Activated CD4-positive, alpha-beta T cell treated with anti-CD3 and anti-CD28 coated beads, Interleukin-10, Interleukin-2, amounts not matched to agents 100 ng/mL and 50 ng/mL, durations not matched to agents 16 hours and 8 hours (primary cell): ENCODE measurements at places on chromosomes 1 and 21.

GRCh38 chr21:34743285-34743684 is 74.5 kb downstream of the CLIC6 start:
- DNase-seq = no peak

- no peak for DNase-seq
Measured at GRCh38 chr1:67916140-67916886, 83.0 kb upstream of the GNG12 start.

DNA sequence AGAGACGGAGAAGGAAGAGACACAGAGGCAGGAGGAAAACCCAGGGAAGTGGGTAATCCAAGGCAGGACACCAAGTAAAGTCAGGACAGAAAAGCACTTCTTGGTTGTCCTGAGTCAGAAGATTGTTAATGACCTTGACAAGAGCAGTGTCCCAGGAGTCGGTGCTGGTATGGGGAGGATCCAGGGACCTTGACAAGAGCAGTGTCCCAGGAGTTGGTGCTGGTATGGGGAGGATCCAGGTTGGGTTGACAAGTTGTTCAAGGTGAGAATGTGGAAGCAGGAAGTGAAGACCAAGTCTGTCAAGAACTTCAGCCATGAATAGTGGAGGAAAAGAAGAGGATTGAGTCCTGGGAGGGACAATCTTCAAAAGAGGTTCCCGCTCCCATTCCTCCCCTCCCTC is 31.9 kb downstream of the ZBTB18 start:
- no peak for DNase-seq

DNA sequence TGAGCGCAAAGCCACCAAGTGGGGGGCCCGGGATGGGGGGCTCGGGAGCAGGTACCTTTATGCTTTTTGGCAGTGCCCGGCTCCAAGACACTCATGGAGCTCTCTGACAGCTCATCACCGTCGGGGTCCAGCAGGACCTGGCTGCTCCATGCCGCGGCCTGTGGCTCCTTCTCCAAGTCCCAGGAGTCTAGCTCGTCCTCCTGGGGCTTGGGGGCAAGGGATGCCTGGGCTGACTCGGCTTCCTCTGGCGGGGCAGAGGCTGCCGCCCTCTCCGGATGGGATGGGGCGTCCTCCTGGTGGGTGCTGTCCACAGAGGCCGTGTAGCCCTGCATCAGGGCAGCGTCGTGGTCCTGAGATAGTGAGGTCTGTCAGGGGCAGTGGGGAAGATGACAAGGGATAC is 19.9 kb upstream of the PRDM15 start:
- no peak for DNase-seq

- no peak for DNase-seq
Measured at GRCh38 chr1:205344066-205344928, 12.4 kb downstream of the KLHDC8A start.

GRCh38 chr1:68230901-68231626 is 1.3 kb downstream of the WLS start:
- DNase-seq = no peak

DNA sequence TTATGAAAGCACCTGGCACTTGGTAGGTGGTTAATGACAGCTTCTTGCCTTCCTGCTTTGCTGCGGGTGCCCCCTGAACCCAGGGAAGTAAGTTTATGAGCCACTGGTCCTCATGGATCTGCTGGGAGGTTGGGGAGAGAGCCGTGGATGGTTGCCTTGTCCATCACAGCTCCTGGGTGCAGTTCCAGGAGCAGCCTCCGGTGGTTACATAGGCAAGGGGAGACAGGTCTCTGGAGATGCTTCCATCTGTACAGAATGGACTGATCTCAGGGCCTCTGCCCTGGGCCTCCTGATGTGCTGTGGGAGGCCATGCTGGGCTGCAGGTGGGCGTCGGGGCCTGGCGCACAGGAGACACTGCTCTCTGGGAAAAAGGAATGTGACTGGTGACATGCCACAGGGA is 31.6 kb upstream of the ARHGEF10L start:
- no peak for DNase-seq

- no peak for DNase-seq
Measured at GRCh38 chr1:23393706-23394105, 24.1 kb upstream of the ZNF436 start.

DNA sequence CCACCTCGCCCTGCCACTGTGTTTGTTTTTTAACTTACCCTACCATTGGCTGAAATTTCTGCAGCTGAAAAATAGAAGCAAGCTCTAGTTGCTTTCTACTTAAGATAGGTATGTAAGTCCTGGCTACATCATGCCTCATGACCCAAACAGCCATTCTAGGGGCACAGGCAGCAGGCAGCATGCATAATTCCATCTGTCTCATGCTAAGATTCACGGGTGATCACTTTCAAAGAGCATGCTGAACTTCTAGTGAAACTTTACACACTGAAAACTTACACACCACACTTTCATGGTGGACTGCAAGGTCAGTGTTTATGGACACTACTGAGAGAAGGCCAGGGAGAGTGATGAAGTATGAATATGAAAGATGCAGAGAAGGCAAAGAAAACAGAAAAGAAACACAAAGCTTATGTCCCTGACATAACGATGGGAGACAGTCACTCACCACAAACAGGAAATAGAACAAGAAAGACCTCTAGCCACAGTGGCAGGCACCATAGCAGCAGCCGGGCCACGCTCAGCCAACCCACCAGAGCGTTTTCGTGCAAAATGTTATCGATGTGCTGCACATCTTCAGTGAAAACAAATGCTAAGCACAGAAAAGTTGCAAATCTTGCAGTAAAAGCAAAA is 102.3 kb upstream of the TIAM1 start:
- peak; percentile 53 for DNase-seq

GRCh38 chr1:107793896-107794453 is 171.0 kb downstream of the VAV3 start:
- no peak for DNase-seq

DNA sequence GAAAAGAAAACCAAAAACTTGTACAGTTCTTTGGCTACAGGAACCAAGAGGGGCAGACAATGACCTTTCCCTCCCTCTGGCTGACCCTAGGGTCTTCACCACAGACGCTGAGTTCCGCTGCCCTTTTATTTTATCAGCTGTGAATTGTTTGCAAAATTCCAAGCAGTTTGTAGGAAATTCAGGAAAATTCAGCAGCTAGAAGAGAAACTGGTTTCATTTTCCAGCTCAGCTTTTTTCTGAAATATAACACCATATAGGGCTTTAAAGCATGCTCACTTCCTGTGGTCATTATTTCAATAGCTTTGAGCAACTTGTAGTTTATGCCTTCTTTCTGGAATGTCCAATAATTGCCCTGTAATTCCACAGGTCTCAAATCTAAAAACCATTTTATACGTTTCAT is 5.5 kb upstream of the PIK3R3 start:
- DNase-seq = no peak
